Type B pancreatic cell (in vitro differentiated cells): ENCODE measurements at places on chromosomes 13 and 19. TPM values are rescaled to one million over a fixed set of nuclear protein-coding genes. Genes with fewer than 3 reads are reported as not detected.

The TLE6 gene
- total RNA-seq, result 3.8 TPM in 2 replicates

The LRFN3 gene
- total RNA-seq, result 17.3 and 22.6 TPM in 2 replicates

The KIR3DL1 gene
- total RNA-seq, result not detected in 2 replicates

The ISYNA1 gene
- 278 and 303 TPM in 2 replicates for total RNA-seq

The FBXO17 gene
- total RNA-seq, result 10.6 and 26.0 TPM in 2 replicates

The RAB3A gene
- total RNA-seq, result 6.7 and 8.7 TPM in 2 replicates

The CEACAM16 gene
- total RNA-seq, result not detected in 2 replicates

The TPTE2 gene
- total RNA-seq, result not detected in 2 replicates

The RASL11A gene
- 15.9 and 19.0 TPM in 2 replicates for total RNA-seq

The TIMM29 gene
- total RNA-seq, result 31.8 and 33.7 TPM in 2 replicates

The SOX1 gene
- 0.17 and 1.3 TPM in 2 replicates for total RNA-seq

The GNG7 gene
- total RNA-seq, result 3.8 and 12.2 TPM in 2 replicates

GRCh38 chr19:27796073-27796472 is 1416.9 kb downstream of the UQCRFS1 start:
- DNase-seq, result no peak

GRCh38 chr13:110376120-110376519 is 69.0 kb downstream of the COL4A2 start:
- DNase-seq, result no peak

GRCh38 chr13:24276306-24276705 is 33.1 kb upstream of the C1QTNF9 start:
- no peak for DNase-seq

DNA sequence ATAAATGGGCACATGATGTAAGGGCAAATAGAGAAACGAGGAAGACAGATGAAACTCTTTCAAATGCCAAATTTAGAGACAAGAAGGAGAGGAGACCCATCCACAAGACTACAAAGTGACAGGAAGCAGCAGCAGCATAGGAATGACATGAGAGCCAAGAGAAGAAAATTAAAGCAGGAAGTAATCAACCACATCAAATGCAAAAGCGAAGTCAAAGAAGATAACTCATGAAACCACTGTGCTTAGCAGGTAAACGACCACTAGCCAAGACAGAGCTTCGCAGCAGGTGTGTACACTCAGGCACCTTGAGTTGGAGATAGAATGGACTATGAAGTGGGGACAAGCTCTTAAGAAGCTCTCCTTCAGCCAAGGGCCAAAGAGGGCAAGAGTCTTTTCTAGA is 64.1 kb downstream of the KLF12 start:
- DNase-seq, result no peak

GRCh38 chr19:3698974-3699740 is 1.1 kb downstream of the PIP5K1C start:
- no peak for DNase-seq

DNA sequence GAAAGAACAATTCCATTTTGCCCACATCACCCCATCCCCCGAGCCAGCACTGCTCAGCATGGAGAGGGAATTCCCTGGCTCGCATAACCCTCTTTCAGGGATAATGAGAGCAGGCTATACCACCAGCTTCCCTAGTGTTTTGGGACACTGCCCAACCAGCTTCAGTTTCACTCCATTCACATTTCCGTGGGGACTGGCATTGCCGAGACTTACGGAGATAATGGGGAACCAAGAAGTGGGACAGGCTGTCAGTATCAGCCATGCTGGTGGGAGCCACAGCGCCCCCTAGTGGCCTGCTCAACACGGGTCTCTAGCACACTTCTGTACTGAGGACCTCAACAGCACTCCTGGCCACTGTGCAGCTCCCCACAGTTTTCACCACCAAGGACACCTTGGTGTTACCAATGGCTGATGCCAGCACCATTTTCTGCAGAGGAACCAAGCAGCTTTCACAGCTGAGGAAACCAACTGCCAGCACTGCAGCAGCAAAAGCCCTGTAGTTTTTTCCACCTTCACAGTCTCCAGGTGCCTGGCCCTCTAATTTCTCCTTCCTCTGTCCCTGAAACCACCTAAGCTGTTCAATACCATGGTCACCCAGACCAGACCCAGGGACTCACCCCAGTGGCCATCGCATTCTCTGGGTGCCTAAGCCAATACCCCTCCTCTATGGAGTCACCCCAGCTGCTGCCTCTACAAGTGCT is 23.7 kb downstream of the SLC6A16 start:
- peak; percentile 78 for DNase-seq

DNA sequence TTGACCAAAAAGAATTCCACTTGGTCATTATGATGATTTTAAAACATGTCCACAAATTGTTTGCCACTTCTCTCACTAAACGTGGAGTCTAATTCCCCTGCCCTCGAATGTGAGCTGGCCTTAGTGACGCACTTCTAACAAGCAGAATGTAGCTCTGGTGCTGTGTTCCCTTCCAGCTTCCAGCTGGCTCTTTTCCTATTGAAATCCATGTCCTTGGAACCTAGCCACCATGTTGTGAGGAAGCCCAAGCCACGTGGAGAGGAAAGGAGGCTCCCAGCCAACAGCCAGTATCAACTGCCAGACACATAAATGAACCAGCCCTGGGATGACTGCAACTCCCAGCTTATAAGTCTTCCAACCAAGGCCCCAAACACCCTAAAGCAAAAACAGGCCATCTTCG is 23.6 kb upstream of the CEBPA start:
- no peak for DNase-seq

DNA sequence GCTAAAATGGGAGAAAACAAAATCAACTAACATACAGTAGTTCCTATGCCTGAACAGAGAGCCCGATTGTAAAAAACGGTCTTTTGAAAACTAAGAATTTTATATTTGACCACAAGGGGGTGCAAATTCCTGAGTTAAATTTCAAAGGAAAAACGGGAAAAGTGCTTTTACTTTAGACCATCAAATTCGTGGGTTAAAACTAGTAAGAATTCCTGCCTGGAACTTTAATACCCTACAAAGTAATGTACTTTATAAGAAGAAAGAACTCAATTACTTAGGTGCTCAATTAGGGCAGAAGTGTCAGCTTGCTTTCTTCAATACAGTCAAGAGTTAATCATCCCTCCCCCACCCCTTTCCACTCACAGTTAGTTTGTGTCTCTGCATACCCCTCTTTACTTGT is 69.8 kb downstream of the KCNRG start:
- DNase-seq, result no peak

- DNase-seq, result no peak
These were observed 2.0 kb downstream of the COLGALT1 start for GRCh38 chr19:17557466-17557865.

- DNase-seq, result no peak
These were observed 16.5 kb upstream of the B3GNT3 start for GRCh38 chr19:17778251-17778967.

GRCh38 chr19:23571175-23571574 is 115.8 kb downstream of the ZNF675 start:
- DNase-seq, result no peak

DNA sequence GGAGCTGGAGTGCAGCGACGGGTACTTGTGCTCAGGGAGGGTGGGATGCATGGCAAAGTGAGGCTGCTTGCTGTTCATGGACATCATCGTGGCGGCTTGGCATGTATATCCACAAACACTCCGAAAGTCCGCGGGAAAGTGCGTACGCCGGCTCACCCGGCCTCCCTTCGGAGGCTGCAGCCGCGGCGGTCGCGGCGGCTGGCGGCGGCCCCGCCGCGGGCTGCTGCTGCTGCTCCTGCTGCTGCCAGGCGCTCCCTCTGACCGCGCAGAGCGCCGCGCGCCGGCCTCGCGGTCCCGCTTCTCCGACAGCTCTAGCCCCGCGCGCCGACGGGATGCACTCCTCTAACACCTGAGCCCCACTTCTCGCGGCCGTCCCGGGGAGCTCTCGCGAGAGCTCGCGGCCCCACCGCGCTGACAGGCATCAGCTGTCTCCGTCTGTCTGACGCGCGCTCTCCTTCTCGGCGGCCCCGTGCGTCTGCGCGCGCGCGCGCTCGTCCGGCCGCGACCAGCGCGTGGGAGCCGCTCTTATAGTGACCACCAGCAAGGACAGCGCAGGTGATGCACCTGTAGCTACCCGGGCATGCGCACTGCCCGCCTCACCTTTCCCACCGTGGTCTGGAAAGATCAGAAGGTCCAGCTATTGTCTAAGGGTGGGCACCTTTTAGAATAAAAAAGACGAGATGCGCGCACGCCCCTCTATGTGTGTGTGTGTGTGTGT is at the start of gene POU4F1:
TSS of gene POU4F1 (minus strand) at position 313 of the 718 bp plus-strand sequence. CDS start at position 87, 226 bp downstream.
- DNase-seq, result no peak
